ENCODE measurements at places on chromosomes 3 and 15. TPM values are rescaled to one million over a fixed set of nuclear protein-coding genes. Genes with fewer than 3 reads are reported as not detected.
A peak's percentile ranks its signal among the peaks of the same experiment; 100 is the strongest.

- H3K27me3 ChIP-seq: no peaks in the 10 kb centered on the region
- H3K4me3 ChIP-seq: no peak overlapping the region
- H3K36me3 ChIP-seq: no peaks in the 10 kb centered on the region
- no peaks in the 10 kb centered on the region for H3K4me1 ChIP-seq
Measured at GRCh38 chr15:35170207-35170606, 85.1 kb upstream of the NANOGP8 start.

- no peak overlapping the region for H3K4me3 ChIP-seq
- no peak overlapping the region for H3K27ac ChIP-seq
- no peaks in the 10 kb centered on the region for H3K4me1 ChIP-seq
- H3K36me3 ChIP-seq: no peaks in the 10 kb centered on the region
- no peaks in the 10 kb centered on the region for H3K27me3 ChIP-seq
- DNase-seq: no peak
Measured at GRCh38 chr3:146101538-146101937, 59.4 kb downstream of the PLOD2 start.

- no peaks in the 10 kb centered on the region for H3K36me3 ChIP-seq
- no peak for DNase-seq
- no peak overlapping the region for H3K4me3 ChIP-seq
- H3K27me3 ChIP-seq: no peaks in the 10 kb centered on the region
Measured at GRCh38 chr15:86444527-86444926, 364.9 kb downstream of the AGBL1 start.

DNA sequence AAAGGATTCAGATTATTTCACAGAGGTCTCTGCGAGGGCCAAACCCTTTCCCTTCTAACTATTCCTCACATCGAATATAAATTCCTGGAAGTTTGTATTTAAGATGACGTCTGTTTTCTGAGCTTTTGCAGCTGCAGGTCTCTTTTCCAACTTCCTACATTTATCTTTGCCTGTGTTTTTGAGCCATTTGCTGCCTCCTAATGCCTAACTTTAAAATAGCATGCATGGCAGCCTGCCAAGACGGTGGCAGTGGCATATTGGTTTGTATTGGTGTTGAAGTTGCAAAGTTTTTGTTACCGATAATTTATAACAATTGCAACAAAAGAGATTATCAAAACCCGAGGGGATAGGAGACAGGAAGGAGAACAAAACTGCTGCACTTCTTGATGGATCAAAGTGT lies 187.1 kb upstream of the DNAJC19 start:
- H3K4me1 ChIP-seq: no peaks in the 10 kb centered on the region
- no peak overlapping the region for H3K4me3 ChIP-seq
- H3K36me3 ChIP-seq: no peaks in the 10 kb centered on the region
- H3K27ac ChIP-seq: no peak overlapping the region

DNA sequence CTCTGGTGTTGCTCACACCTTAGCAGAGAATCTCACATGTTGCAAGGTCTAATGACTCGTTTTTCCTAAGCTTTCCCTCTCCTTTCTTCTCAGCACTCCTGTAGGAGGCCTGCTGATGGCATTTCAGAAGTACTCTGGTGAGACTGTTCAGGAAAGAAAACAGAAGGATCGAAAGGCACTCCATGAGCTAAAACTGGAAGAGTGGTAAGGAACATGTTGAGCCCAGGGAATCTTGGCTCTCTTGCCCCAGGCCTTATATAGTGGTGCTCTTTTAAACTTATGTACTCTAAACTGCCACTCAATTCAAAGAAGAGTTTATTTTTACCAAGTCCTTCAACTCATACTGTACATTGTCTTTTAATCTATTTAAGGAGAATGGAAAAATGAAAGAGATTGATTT lies 18.8 kb downstream of the TIMMDC1 start:
- no peaks in the 10 kb centered on the region for H3K36me3 ChIP-seq
- no peak for DNase-seq
- no peaks in the 10 kb centered on the region for H3K4me1 ChIP-seq
- no peak overlapping the region for H3K27ac ChIP-seq
- H3K27me3 ChIP-seq: no peaks in the 10 kb centered on the region

GRCh38 chr3:73569246-73569760 lies 55.4 kb downstream of the PDZRN3 start:
- H3K27ac ChIP-seq: no peak overlapping the region
- H3K4me1 ChIP-seq: peaks cover 4% of the 10 kb centered on the region
- H3K27me3 ChIP-seq: no peaks in the 10 kb centered on the region
- no peak for DNase-seq

GRCh38 chr3:129003578-129004112 lies 2.5 kb downstream of the EFCC1 start:
- H3K4me1 ChIP-seq: no peaks in the 10 kb centered on the region
- H3K36me3 ChIP-seq: no peaks in the 10 kb centered on the region
- no peak overlapping the region for H3K27ac ChIP-seq

DNA sequence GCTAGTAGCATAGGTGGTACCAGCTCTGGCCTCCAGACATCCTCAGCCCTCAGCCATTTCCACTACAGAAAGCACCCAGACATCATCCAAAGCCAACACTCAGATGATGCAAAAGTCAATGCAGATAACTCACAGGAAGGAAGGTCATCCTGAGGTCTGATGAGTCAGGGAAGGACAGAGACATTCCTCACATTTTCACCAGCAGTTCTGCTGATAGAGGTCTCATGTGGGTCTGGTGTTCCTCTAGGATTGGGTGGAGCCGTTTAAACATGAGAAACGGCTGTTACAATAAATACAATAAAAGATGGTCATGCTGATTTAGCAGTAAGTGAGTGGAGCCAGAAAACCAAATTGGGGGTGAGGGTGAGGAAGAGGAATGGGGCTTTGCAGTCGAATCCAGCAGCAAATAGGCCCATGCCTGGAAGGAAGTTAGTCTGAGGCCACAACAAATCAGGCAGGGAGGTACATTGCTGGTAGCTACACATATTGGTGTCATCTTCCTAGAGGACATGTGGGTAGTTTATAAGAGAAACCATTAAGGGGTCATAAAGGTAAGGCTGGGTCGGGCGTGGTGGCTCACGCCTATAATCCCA lies 33.3 kb upstream of the FLNB start:
- no peak for DNase-seq
- no peak overlapping the region for H3K4me3 ChIP-seq
- H3K27me3 ChIP-seq: no peaks in the 10 kb centered on the region
- no peaks in the 10 kb centered on the region for H3K36me3 ChIP-seq

- no peak overlapping the region for H3K4me3 ChIP-seq
- peaks cover 3% of the 10 kb centered on the region for H3K4me1 ChIP-seq
- no peaks in the 10 kb centered on the region for H3K36me3 ChIP-seq
- H3K27me3 ChIP-seq: no peaks in the 10 kb centered on the region
Measured at GRCh38 chr15:85785887-85786780, 8.6 kb downstream of the KLHL25 start.

- H3K27ac ChIP-seq: no peak overlapping the region
- DNase-seq: no peak
- H3K4me1 ChIP-seq: no peaks in the 10 kb centered on the region
- no peaks in the 10 kb centered on the region for H3K36me3 ChIP-seq
- no peaks in the 10 kb centered on the region for H3K27me3 ChIP-seq
Measured at GRCh38 chr3:79664455-79664854, 103.3 kb downstream of the ROBO1 start.

DNA sequence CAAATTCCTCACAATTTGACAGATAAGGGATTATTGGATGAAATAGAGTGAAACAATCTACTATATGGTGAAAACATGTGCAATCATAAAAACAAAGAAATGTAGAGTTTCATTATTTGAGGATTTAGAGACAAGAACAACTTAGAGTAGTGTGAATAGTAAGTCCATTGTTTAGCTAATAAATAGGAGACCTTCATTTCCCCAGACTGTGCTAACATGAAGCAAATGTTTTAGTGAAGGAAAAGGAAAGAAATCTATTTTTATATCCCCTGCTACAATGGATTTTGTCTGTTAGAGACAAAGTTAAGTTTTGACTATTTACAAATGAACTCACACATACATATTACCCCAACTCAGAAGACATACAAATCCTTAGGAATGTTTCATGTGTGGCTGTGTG lies 77.8 kb downstream of the EFL1 start:
- H3K36me3 ChIP-seq: no peaks in the 10 kb centered on the region
- peaks cover 4% of the 10 kb centered on the region for H3K4me1 ChIP-seq
- DNase-seq: no peak
- peak overlapping the region; percentile 75 for H3K27ac ChIP-seq
- no peaks in the 10 kb centered on the region for H3K27me3 ChIP-seq
- no peak overlapping the region for H3K4me3 ChIP-seq

DNA sequence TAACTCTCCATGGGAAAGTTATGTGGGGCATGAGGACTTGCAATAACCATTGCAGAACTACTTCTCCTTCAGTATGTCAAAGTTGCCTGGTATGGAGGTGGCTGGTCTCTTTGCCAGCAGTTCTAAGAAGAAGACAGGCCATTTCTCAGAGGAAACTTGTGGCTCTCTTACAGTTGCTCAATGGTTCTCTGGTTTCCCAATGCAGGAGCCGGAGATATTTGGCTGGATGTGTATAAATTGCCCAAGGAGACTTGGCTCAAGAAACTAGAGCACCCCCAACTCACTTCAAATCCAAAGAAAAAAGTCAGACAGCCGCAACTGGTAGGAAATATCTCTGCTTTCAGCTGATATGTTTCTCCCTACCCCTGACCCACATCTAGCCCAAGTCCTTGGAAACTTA lies 24.2 kb downstream of the WDR93 start:
- no peaks in the 10 kb centered on the region for H3K27me3 ChIP-seq
- H3K4me3 ChIP-seq: no peak overlapping the region
- H3K4me1 ChIP-seq: no peaks in the 10 kb centered on the region
- no peak for DNase-seq

- H3K27me3 ChIP-seq: no peaks in the 10 kb centered on the region
- peak overlapping the region; percentile 95 for H3K27ac ChIP-seq
- H3K36me3 ChIP-seq: no peaks in the 10 kb centered on the region
- DNase-seq: peak; percentile 20
- H3K4me1 ChIP-seq: no peaks in the 10 kb centered on the region
Measured at GRCh38 chr3:179149406-179149867, 1.3 kb downstream of the PIK3CA start.

GRCh38 chr3:18500322-18500721 lies 75.2 kb upstream of the SATB1 start:
- H3K36me3 ChIP-seq: no peaks in the 10 kb centered on the region
- no peak overlapping the region for H3K27ac ChIP-seq
- no peak for DNase-seq
- H3K27me3 ChIP-seq: no peaks in the 10 kb centered on the region
- H3K4me1 ChIP-seq: no peaks in the 10 kb centered on the region
- no peak overlapping the region for H3K4me3 ChIP-seq

DNA sequence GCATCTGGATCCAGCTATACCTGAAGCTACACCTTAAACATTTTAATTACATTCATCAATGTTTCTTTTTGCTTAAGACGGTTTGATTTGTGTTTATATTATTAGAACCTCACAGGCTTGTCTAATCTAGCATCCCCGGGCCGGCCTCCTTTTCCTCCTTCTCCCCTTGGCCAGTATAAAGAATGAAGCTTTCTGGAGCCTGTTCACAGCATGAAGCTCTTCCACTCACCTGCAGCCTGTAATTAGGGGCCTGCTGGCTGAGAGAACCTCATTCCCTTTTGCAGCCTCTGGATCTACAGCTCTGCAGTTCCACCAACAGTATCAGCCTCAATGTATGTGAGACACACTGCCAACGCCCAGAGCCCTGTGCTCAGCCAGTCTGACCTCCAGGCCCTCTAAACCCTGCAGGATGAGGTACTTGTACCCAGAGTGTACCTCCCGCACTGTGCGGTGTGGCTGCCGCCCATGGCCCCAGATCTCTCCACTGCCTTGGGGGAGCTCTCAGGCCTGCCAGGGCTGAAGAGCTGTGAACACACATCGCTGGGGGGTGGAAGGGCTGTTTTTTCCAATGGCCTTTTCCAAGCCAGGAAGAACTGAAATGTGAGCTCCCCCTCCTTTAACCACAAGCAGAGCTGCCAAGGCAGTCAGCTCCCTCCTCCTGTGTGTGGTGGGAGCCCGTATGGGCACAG lies 114.7 kb upstream of the ALDH1A3 start:
- no peak overlapping the region for H3K4me3 ChIP-seq
- H3K4me1 ChIP-seq: no peaks in the 10 kb centered on the region
- no peaks in the 10 kb centered on the region for H3K27me3 ChIP-seq
- DNase-seq: no peak
- no peaks in the 10 kb centered on the region for H3K36me3 ChIP-seq

DNA sequence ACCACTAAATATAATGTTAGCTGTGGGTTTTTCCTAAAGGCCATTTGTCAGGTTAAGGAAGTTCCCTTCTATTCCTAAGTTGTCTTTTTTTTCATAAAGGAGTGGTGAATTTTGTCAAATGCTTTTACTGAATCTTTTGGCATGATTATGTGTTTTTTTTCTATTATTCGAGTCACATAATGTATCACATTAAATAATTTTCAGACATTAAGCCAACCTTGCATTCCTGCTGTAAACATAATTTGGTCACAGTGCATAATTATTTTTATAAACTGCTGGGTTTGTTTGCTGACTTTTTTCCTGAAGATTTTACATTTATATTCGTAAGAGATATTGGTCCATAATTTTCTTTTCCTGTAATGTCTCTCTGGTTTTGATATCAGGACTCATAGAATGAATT lies 101.8 kb upstream of the SPRED1 start:
- DNase-seq: no peak
- H3K27me3 ChIP-seq: no peaks in the 10 kb centered on the region
- H3K4me1 ChIP-seq: no peaks in the 10 kb centered on the region
- no peak overlapping the region for H3K4me3 ChIP-seq

- no peaks in the 10 kb centered on the region for H3K4me1 ChIP-seq
- no peak for DNase-seq
- H3K27ac ChIP-seq: peak overlapping the region; percentile 64
- peak overlapping the region; percentile 88 for H3K4me3 ChIP-seq
- H3K27me3 ChIP-seq: no peaks in the 10 kb centered on the region
Measured at GRCh38 chr15:91021516-91022074, 799 bp downstream of the VPS33B start.

GRCh38 chr15:38872732-38873131 lies 308.1 kb upstream of the RASGRP1 start:
- no peak overlapping the region for H3K4me3 ChIP-seq
- no peaks in the 10 kb centered on the region for H3K36me3 ChIP-seq
- H3K4me1 ChIP-seq: no peaks in the 10 kb centered on the region
- H3K27me3 ChIP-seq: no peaks in the 10 kb centered on the region
- no peak overlapping the region for H3K27ac ChIP-seq

Gene DISP2
- total RNA-seq: 0.14 TPM

Gene MESP1
- total RNA-seq: 6.5 TPM

Gene DNAH1
- total RNA-seq: 46.2 TPM

Gene CCR4
- 0.35 TPM for total RNA-seq

Gene SLC12A8
- 0.58 TPM for total RNA-seq

Gene CCR3
- total RNA-seq: not detected

Gene DAZL
- not detected for total RNA-seq

All from uterus (tissue), 4 donors.